Left cardiac atrium (tissue), 4 donors: ENCODE measurements at places on chromosomes 1 and 21.

DNA sequence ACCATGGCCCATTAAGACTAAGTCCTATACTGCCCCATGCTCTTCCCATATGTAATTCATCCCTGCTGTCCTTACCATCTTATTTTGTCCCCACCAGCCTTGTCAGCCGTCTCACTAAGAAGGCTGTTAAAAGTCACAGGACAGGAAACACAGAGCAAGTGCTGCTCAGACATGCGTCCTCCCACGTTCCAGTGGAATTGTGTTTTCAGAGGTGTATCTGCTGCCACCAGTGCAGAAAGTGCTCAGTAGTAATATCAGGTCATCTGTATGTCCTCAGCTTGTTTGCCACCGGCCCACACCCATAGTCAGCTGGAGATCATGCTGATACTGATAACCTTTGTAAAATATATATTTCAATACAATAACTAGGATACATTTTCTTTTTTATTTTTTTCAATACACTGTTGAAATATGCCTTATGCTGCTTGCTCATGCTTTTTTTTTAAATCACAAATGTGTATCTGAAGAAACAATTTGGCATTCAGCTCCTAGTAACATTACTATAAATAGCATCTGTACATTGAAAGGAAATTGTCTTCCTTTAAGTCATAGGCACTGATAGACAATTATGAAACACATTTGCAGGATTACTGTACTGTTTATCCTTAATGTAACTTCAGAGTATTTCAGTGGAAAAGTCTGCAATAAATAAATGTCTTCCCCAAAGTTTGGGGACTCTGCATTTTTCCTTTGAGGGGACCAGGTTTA is 156.9 kb downstream of the EDEM3 start:
- no peak for DNase-seq

DNA sequence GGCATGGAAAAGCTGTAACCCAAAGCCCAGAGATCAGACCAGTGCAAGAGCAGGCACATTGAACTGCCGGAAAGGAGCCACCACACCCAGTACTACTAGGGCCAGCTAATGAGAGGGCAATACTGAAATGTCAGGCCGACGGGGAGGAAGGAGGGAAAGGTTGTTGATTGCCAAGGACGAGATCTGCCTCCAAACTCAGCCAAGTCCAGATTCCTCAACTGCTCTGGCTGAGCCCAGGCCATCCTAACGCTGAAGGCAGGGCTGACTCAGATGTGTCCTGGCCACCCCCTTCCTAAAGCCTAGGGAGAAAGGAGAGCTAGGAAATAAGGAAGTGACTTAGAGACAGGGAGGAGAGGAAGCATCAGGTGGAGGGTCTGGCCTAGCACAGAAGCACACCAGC is 42.1 kb upstream of the IPO9 start:
- peak; percentile 57 for DNase-seq

DNA sequence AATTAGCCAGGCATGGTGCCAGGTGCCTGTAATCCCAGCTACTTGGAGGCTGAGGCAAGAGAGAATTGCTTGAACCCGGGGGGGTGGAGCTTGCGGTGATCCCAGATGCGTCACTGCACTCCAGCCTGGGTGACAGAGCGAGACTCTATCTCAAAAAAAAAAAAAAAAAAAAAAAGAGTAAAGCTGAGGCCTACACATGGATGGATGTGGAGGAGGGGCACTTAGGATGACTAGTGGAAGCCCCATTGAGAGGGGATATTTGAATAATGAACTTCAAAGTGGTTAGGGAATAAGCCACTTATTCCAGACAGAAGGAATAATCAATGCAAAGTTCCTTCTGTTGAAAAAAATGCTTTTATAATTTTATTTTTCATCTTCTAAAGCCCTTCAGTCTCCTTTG is 51.4 kb downstream of the PTBP2 start:
- no peak for DNase-seq

GRCh38 chr1:232620356-232620969 is 9.5 kb downstream of the SIPA1L2 start:
- peak; percentile 63 for DNase-seq

DNA sequence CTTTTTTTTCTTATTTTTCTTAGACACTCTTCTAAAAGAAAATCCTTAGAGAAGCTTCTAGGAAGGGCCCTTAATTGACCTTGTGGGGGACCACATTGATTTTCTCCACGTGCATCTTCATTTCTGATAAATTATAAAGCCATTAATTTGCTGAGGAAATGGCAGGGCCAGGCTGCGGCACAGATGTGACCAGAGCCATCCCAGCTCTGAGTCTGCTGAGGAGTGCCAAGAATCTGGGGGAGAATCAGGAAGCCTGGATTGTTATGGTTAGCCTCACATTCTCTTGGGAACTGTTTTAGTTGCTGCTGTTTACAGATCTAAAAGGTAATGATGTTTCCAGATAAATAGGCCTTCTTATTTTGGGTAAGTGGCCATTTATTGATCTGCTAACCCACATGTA is 16.2 kb downstream of the PROX1 start:
- no peak for DNase-seq

- DNase-seq, result no peak
These were observed 639.7 kb upstream of the USP24 start for GRCh38 chr1:55854911-55855310.

DNA sequence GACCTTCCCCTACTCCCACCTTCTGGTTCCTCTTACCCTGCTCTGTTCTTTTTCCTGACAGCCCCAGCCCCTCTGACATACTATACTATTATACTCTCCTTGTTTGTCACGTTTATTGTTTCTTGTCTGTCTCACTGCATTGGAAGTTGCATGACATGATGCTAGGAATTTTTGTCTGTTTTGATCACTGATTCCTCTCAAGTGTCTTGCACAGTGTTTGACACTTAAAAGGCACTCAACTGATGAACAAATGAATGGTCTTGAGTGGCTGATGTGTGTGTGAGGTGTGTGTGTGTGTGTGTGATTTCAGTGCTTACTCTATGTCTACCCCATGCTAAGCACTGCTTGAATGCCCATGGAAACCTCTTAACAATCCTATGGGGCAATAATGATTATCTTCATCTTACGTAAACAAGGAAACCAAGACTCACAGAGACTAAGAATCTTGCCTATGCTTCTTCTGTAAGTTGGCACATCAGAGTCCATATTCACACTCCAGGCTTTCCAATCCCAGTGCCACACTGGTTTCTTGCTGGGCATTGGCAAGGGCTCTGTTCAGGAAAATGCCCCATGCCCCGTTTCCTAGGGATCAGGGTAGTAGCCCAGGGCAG is 59.7 kb downstream of the ATP1A1 start:
- DNase-seq, result no peak

GRCh38 chr21:42623694-42624093 is 29.7 kb upstream of the PDE9A start:
- DNase-seq, result no peak

DNA sequence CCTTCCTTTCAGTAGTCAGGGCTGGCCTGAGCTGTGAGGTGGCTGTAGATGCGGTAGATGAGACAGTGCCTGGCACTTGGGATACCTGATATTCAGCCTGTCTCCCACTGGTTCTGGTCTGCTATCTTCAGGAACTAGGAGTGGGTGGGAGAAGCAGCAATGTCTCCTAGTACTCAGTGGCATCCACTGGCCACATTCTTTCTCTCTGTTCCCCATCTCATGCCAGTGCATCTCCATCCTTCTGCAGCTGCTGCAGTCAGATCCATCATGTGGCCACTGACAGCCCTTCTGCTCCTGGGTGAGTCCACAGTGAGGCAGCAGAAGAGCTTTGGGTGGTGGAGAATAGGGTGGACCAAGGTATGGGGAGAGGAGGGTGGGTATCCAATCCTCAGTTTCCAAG is 1.1 kb downstream of the FCRLB start:
- no peak for DNase-seq

DNA sequence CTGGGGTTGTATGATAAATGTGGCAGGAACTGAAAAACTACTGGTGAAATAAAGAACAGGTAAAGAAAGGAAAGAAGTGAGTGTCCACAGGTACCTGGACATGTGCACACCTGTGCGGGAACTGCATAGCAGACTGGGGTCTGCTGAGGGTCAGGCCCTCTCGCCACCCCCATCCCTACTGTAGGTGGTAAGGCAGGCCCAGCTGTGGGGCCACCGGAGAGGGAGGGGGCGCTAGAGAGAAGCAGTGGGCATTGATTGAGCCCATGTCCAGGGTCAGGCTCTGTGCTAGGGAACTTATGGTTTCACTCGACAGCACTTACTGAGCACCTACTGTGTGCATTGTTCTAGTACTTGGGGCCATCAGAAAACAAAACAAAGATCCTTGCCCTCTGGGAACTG is 400.5 kb downstream of the MATN1 start:
- DNase-seq, result no peak

- DNase-seq, result no peak
These were observed 112.5 kb downstream of the PBX1 start for GRCh38 chr1:164671323-164671965.

- no peak for DNase-seq
These were observed 445.9 kb downstream of the KIF26B start for GRCh38 chr1:245600658-245601057.

DNA sequence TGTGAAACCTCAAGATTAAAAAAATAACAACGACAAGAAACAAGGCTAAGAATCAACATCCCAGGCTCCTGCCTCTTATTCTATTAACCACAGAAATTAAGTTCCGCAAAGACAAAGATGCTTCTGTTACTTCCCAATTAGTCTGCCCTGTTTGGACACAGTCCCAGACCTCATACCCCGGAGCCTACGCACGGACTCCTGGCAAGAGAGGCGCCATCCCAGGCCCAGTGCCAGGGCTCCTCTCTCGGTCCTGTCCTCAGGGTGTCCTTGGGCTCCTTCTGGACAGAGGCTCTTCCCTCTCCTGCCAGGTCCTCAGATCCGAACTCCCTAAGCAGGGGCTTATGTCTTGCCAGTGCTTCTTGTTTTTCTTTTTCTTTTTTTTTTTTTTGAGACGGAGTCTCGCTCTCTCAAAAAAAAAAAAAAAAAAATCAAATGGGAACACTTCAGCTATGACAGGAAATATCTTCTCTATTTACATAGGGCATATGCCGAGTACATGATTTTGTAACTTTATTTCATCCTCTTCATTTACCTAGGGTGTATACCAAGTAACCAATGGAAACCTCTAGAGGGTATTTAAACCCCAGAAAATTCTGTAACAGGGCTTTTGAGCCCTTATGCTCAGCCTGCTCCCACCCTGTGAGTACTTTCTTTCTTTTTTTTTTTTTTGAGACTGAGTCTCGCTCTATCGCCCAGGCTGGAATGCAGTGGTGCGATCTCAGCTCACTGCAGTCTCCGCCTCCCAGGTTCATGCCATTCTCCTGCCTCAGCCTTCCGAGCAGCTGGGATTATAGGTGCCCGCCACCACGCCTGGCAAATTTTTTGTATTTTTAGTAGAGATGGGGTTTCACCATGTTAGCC is 11.7 kb upstream of the ENO1 start:
- peak; percentile 91 for DNase-seq

DNA sequence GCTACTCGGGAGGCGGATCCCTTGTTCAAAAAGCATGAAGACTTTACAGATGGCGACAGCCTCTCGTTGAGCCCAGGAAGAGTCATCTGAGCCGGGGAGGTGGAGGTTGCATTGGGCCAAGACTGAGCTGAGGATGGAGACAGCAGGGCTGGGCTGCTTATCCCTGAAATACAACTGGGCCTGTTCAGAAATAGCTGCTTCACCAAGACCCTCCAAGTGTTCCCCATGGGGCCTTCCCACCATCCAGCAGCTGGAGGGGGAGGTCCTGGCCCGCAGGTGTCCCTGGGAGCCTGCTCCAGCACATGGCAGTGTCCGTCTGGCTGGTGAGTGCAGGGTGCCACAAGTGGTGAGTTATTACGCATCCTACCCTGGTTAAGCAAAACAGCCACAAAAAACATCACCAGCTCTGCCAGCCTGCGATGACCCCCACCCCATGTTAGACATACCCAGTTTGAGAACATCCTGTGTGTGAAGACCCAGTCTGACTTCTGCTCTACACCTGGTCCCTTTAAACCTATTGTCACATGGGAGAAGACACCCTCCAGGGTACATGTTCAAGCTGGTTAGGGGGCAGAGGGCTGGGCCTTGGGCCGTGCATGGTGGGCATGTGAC is 93.1 kb upstream of the TMPRSS2 start:
- DNase-seq, result no peak

- DNase-seq, result peak; percentile 29
These were observed 7.1 kb downstream of the BECN2 start for GRCh38 chr1:241964550-241965282.

GRCh38 chr21:45136500-45136899 is 62.1 kb downstream of the ADARB1 start:
- DNase-seq, result no peak

DNA sequence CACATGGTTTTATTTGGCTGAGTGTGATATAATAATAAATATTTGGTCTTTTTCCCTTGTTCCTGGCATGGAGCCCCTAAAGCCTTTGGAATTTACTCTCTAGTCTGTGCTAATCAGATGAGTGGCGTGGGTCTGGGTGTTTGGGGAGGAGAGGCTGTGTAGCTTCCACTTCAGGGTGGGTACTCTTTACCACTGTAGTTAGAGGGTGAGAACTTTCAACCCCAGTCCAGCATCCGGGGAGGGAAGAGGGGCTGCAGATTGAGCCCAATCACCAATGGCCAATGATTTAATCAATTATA is 20.0 kb downstream of the USP25 start:
- no peak for DNase-seq

GRCh38 chr1:152148981-152149380 is 10.0 kb downstream of the RPTN start:
- no peak for DNase-seq

GRCh38 chr1:93676427-93676826 is 5.2 kb downstream of the BCAR3 start:
- peak; percentile 72 for DNase-seq

- DNase-seq, result no peak
These were observed 16.8 kb downstream of the SUCO start for GRCh38 chr1:172549621-172550280.

DNA sequence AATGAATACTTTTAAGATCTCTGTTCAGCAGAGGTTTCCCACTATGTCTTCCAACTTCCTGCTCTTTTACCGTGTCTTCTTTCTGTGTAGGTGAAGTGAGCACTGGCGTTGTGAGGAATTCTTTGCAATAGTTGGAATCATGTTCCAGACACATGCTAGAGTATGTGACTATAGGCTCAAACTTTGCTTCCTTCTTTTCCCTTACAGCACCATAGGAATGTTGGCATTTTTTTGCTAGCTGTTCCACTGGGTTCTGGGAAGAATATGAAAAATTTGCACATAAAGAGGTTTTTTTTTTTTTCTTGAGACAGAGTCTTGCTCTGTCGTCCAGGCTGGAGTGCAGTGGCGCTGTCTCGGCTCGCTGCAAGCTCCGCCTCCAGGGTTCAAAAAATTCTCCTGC is 15.7 kb upstream of the HUNK start:
- DNase-seq, result no peak

DNA sequence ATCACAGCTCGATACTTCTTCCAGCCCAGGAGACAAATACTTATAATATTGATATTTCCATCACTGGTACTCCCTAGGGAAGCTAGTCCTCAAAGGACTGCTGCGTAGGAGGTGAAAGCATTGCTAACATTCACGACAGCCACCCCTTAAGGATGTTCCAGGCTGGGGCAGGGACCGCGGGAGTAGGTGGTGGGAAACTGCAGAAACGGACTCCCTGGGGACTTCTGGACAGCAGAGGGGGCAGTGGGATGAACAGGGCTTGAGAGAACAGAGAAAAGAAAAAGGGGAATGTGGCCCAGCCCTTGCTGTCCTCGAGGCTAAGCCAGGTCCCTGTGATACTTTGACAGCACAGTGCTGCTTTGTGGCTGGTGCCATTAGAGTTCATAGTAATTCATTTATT is 108.0 kb downstream of the HMGB4 start:
- DNase-seq, result no peak
